ENCODE measurements at places on chromosomes 6 and 20.

DNA sequence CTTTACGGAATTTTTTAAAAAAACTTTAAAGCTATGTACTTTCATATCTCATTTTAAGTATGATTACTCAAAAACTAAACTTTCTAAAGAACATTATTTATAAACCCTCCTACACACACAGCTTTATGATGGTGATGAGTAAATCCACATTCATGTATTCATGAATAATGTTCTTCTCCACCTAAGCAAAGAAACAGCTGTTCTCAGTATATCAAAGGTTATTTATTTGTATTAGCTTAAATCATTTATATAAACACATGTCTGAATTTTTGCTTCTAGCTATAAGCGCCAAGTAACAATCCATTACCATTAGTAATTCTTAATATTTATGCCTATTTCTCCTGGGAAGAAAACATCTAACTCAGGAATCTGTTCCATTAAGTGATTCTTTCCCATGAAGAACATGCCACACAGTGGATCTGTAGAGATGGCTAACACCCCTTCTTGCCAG is 63.3 kb downstream of the SMLR1 start:
- no peak for DNase-seq

- DNase-seq, result no peak
Measured at GRCh38 chr6:10082385-10082784, 332.5 kb downstream of the TFAP2A start.

DNA sequence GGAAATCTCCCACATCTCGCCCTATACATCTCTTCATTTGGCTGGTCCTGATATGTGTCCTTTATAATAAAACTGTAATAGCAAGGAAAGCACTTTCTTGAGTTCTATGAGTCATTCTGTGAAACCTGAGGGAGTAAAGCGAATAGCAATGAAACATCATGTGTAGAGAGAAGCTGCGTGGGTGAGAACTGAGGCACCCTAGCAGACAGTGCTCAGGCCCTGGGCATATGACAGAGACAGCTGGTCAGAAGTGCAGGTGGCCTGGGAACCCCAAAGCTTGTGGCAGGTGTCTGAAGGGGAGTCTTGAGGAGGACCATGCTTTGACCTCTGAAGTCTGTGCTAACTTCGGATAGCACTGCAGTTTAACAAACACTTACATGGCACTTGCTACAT is 1.3 kb upstream of the BLOC1S5 start:
- DNase-seq, result no peak

DNA sequence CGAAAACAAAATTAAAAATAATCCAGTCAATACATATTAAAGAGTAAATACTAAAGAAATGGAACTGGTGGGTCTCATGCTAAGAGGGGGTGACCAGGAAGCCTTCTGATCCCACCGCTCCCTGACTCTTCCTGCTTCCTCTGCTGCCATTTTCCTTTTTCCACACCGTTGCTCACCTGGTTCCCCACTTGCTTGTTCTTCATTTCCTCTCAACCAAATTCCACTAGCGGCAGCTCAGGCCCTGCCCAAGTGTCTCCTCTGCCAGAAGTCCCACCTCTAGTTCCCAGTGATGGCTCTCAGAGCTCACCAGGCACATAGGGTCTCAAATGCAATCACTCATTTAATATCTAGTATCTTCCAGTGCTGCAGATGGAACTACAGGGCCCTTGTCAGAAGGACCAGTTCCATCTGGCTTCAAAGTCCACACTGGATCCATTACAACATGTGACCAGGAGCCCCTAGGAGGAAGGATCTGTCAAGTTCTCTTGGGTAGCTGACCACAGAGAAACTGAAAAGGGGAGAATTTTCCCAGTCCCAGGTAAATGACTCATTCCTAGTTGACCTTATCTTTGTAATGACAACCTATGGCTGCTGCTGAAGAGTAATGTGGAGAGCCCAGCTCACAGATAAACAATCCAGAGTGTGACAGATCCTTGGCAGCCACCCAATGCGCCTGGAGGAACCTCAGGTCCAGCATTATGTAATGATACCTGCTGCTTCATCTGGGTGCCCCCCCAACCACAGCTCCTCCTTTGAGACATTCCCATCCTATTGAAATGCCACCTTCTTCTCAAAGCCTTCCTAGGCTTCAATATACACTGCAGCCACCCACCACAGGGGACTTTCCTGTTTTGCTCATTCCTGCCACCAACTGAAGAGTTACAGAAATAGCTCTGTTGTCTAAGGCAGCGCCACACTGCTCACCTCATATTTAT is 38.2 kb downstream of the ELMO2 start:
- no peak for DNase-seq

GRCh38 chr20:17504066-17504897 is 26.9 kb downstream of the BFSP1 start:
- DNase-seq, result no peak

DNA sequence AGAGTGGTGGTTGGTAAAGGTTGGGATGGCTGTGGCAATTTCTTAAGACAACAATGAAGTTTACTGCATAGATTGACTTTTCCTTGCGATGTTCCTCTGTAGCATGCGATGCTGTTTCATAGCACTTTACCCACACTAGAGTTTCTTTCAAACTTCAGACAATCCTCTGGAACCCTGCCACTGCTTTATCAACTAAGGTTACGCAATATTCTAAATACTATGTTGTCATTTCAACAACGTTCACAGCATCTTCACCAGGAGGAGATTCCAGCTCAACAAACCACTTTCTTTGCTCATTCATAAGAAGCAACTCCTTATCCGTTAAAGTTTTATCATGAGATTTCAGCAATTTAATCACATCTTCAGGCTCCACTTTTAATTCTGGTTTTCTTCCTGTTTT is 161.2 kb upstream of the NRSN1 start:
- no peak for DNase-seq

DNA sequence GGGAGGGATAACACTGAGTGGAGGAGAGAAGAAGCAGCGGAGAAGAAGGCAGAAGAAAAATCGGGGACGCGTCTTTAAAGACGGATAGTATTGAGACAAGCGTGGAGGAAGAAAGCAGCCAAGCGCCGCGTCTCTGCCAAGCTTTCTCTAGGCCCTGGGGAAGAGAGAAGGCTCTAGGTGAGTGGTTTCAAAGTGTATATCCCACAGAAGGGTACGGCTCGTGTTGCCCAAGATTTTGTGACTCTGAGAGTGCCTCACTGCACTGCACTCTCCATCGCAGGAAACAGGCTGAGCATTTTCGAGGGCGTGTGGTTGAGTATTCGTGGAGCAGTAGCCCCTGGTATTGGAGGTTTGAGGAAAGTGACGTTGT is 185.4 kb downstream of the TRIM27 start:
- DNase-seq, result no peak

DNA sequence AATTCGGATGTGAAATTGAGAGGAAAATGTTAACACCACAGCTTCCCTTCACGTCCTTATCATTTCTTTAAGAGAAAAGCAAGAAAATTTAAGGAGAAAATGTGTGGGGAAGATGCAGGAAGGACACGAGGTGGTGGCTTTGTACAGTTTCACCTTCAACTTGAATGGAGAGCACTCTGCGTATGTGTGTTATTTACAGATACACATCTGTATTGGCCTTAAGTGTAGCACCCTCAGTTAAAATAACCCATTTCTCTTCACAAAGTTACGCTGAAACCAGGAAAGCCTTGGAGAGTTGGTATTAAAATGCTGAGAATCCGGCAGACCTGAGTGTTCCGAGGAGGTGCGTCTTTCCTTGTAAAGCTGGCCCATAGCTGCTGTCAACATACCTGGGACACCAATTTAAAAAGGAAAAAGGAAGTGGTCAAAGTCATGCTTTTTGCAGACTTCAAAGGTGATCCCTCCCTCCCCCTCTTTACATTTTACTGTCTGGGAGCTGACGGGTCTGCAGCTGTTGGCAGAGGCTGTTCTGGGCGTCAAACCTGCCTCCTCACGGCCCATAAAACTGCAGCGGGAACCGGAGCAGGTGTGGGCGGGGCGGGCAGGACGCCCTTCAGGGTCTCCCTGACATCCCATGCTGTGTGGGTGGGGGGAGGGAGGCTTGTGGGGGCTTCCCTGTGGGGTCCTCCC is 61.3 kb upstream of the TBXT start:
- DNase-seq, result no peak

DNA sequence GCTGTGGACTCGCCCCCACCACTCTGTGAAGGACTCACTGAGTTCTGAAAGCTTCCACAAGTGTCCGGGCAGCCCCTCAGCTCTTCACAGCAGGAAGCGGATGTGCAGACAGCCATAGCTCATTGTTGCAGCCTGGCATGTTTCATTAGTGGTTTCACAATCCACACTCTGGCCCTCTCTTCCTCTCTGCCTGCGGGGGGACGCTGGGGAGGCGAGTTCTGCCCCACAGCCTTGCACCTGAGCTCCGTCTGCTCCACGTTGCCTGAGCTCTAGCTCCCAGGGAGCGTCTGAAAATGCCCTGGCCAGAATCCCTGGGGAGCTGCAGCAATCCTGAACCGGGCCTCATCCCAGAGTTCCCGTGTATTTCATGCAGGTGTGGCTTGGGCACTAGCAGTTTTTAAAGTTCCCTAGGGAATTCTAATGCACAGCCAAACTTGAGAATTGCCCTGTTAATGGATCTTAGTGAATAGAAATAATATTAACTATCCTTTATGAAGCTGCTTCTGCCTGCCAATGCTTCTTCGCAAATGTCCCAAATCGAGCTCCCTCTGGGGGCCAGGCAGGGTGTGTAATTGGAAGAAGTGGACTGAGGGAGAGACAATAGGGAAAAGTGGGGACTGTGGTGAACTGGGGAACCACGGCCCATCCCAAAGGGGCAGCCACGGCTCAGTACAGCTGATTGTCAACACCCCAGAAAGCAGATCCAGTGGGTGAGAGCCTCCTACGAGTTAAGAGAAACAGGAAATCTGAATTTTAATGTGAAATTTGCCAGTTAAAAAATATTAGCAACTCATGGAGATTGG is 51.5 kb downstream of the CTCFL start:
- no peak for DNase-seq

DNA sequence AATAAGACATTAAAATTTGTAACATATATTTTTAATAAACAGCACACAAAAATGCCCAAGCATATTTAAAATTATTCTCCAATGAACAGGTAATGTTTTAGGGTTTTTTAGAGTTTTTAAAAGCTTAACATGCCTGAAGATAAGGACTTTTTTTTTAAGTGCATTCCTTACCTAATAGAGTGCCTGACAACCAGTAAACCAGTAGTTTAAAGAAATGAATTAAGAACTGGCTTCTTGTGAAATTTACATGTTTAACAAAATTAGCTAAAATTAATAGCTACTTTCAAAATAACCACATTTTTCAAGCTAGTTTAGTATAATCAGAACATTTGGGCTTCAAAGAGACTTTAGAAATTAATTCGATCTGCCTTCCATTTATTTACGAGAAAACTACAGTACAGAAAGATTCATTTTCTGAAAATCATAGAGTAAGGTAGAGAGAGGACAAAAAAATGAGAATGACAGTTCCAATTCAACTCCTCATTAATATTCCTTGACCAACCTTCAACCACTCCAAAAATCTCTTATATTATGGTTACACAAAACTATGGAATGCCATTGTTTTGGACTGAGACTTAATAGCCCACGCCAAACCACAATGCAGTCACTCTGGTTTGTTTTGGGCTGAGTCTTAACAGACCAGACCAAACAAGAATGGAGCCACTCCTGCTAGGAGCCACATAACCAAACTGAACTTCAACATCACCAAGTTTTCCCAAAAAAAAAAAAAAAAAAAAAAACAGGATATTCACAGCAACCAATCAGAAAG is 5.7 kb upstream of the PLN start:
- no peak for DNase-seq

GRCh38 chr6:89506716-89507617 is 74.0 kb downstream of the ANKRD6 start:
- DNase-seq, result no peak

All from activated CD4-positive, CD25-positive, alpha-beta regulatory T cell (primary cell).